Upper lobe of left lung (tissue), 6 donors: ENCODE measurements at places on chromosomes 4 and X. TPM values are rescaled to one million over a fixed set of nuclear protein-coding genes. Genes with fewer than 3 reads are reported as not detected.

- H3K27me3 ChIP-seq: no peaks in the 10 kb centered on the region
- no peak overlapping the region for H3K4me3 ChIP-seq
- DNase-seq: no peak
- peaks cover 15% of the 10 kb centered on the region for H3K4me1 ChIP-seq
- H3K36me3 ChIP-seq: peaks cover 5% of the 10 kb centered on the region
These were observed 23.0 kb downstream of the ZNF721 start for GRCh38 chr4:475962-476361.

- DNase-seq: no peak
- H3K36me3 ChIP-seq: no peaks in the 10 kb centered on the region
- H3K27ac ChIP-seq: no peak overlapping the region
- H3K27me3 ChIP-seq: no peaks in the 10 kb centered on the region
- H3K4me1 ChIP-seq: no peaks in the 10 kb centered on the region
- no peak overlapping the region for H3K4me3 ChIP-seq
These were observed 287.3 kb downstream of the USP46 start for GRCh38 chr4:52371841-52372240.

- no peak overlapping the region for H3K4me3 ChIP-seq
- peak overlapping the region; percentile 51 for H3K27ac ChIP-seq
- no peaks in the 10 kb centered on the region for H3K27me3 ChIP-seq
- no peaks in the 10 kb centered on the region for H3K4me1 ChIP-seq
- H3K36me3 ChIP-seq: no peaks in the 10 kb centered on the region
These were observed 35.7 kb upstream of the PDE5A start for GRCh38 chr4:119664168-119664907.

DNA sequence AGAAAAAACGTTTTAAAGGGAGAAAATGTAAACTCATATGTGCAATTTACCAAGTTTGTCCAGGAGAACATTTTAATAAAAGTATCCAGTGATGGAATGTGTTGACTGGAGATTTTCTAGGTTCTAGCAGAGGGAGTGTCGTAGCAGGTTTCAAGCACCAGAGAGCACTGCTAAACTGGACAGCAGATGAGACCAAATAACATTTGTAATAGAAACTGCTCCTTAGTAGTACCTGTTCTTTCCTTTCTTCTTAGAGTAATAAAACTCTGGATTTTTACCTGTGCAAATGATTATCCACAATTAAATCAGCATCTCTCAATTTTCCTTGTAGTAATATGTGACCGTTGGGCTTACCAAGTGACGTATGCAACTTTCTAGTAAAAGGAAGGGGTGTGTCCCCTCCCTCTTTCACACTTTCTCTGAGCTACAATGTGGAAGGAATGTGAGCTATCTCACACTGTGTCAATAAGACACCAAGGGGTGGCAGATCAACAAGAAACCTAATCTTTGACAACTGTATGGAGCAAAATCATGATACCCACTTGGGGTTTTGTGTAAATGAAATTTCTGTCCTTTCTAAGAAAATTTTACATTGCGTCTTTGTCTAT, 9.5 kb downstream of the HPGDS start:
- H3K4me3 ChIP-seq: no peak overlapping the region
- no peaks in the 10 kb centered on the region for H3K36me3 ChIP-seq
- H3K27me3 ChIP-seq: no peaks in the 10 kb centered on the region
- DNase-seq: no peak
- no peaks in the 10 kb centered on the region for H3K4me1 ChIP-seq
- H3K27ac ChIP-seq: no peak overlapping the region

DNA sequence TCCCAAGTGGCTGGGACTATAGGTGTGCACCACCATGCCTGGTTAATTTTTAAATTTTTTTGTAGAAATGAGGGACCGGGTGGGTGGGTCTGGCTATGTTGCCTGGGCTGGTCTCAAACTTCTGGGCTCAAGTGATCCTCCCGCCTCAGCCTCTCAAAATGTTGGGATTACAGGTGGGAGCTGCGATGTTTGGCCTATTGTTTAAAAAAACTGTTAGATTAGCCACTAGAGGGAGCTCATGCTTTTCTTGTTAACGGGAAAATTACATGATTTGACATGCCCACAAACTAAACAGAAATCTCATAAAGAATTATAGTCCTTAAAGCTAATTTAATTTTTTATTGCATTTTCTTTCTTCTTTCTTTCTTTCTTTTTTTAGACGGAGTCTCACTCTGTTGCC, 5.0 kb upstream of the SDAD1 start:
- peaks cover 5% of the 10 kb centered on the region for H3K4me1 ChIP-seq
- no peaks in the 10 kb centered on the region for H3K36me3 ChIP-seq
- H3K27me3 ChIP-seq: no peaks in the 10 kb centered on the region
- no peak overlapping the region for H3K4me3 ChIP-seq
- no peak for DNase-seq

The HSFX4 gene
- not detected for total RNA-seq

The EDNRA gene
- total RNA-seq: 14.4 TPM

The ACSL1 gene
- 223 TPM for total RNA-seq
